Activated T-cell treated with anti-CD3 and anti-CD28 coated beads, Interleukin-2, amount 50 U/mL, for 48 hours (primary cell): ENCODE measurements at places on chromosomes 2 and 18.

- DNase-seq = no peak
Measured at GRCh38 chr2:227772932-227773331, 27.2 kb downstream of the SCYGR8 start.

DNA sequence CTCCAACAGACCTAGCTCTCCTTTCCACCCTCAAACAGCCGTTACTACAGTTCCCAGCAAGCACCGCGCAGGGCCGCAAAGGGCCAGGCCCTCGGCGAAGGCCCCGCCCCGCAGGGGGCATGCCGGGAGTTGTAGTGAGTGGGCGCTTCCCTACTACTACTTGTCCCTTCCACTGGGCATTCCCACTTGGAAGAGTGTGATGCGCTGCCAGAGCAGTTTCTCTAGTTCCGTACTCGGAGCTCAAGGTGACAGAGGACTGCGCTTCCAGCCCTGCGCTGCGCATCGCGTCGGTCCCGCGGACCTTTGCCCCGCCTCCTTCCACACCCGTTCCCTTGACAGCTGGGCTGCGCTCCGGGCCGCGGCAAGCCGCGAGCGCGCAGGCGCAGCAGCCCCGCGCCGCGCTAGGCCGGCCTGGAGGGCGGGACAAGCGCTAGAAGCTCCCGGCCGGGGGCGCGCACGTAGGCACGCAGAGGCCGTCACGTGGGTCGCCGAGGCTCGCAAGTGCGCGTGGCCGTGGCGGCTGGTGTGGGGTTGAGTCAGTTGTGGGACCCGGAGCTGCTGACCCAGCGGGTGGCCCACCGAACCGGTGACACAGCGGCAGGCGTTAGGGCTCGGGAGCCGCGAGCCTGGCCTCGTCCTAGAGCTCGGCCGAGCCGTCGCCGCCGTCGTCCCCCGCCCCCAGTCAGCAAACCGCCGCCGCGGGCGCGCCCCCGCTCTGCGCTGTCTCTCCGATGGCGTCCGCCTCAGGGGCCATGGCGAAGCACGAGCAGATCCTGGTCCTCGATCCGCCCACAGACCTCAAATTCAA lies at the start of gene VAPA:
Gene VAPA (plus strand): TSS at position 491 of the 808 bp plus-strand sequence. CDS start 241 bp downstream, at position 732.
- peak; percentile 95 for DNase-seq

- no peak for DNase-seq
Measured at GRCh38 chr2:178395941-178396570, 54.9 kb downstream of the PRKRA start.

DNA sequence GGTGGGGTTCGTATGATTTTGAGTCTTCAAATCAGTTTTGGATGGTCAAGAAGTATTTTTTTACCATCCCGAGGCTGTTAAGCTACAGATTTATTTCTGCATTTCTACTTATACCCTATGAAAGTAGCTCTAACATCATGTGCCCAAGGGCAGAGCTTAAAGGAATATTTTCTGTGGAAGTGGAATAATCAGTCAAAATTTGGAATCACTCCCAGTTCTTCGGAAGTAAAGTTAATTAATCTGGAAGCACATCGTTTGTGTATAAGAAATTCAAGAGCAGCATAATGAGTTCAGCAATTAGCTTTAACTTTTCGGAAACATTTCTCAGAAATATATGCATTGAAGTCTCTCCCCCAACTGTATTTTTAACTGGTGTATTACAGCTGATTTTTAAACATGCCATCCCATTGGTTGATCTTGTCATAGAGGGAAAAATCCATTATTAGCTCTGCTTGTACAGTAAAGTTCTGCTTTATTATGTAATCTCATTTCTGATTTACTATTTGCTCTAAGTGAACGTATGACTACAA lies 510.1 kb downstream of the DCC start:
- DNase-seq = no peak

- no peak for DNase-seq
Measured at GRCh38 chr18:22175346-22175745, 6.0 kb downstream of the GATA6 start.

GRCh38 chr18:1392046-1392445 lies 487.4 kb downstream of the ADCYAP1 start:
- no peak for DNase-seq

- DNase-seq = no peak
Measured at GRCh38 chr2:21262426-21262940, 138.7 kb downstream of the TDRD15 start.

- no peak for DNase-seq
Measured at GRCh38 chr18:70072678-70073077, 125.0 kb upstream of the CD226 start.

- DNase-seq = no peak
Measured at GRCh38 chr2:119224391-119225104, 914 bp downstream of the STEAP3 start.

DNA sequence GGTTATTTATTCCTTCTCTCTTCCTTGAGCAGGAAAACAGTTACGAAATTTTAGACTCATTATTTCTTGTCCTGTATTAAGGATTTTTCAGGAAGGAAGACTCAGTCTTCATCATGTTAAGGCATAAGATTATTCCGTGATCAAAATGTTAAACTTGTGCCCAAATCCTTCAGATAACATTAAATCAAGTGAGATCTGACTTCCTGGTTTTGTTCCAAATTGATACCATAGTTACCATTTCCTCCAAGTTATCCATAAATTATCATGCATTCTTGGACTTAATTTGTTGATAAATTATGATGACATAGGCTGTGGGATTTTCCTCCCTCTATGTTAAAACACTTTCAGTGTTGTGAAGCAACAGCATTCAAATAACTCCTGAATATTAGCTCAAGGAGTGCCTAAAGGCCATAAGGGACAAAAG lies 31.9 kb downstream of the EFEMP1 start:
- DNase-seq = no peak

DNA sequence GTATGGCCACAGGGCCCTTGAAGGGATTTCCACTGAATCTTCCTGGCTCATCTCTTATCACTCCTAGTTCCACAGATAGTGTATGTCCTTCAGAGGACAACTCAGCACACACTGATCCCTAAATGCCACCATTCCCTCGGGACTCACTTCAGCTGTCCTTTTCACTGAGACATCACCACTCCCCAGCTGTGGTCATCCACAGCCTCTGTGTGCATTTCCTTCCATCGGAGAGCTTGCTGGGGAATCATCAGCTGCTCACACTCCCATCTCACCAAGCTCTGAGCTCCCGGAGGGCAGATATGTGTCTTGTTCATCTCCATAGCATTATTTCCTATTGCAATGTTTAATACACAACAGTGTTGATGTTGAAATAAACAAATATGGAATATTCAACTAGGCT lies 759.5 kb downstream of the RNF144A start:
- DNase-seq = no peak

DNA sequence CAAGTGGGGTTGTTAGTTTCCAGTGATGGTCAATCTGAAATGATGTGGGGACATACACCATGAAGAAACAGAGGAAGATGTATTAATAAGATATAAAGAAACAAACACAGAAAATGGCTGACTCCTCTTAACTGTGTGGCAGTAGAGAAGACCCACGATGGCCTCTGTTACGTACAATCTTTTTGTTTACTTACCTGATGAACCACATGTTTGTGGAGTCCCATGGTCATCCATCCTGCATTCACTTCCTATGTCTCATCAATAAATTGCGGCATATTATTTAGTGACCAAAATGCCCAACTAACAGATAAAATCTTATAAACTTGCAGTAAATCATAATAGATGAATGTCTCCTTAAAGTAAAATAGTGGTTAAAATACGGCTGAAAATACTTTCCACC lies 740.1 kb upstream of the LINC00305 start:
- no peak for DNase-seq

DNA sequence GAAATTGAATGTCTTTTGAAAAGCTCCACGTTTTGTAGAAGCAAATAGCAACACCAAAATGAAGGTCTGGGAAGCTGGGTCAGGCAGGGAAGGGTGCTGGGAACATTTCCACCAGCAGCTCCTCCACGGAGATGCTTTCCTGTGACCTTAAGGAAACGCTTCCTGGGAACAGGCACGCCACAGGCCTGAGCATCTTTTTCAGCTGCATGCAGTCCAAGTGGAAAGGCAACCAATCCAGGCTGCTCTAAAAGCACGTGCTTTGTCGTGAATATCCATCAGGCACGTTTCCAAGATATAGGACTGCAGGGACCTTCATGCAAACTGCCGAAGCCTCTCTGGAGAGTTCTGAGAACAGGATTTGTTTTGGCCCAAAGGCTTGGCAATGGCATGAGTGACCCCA lies 109.3 kb downstream of the KLHL29 start:
- DNase-seq = no peak

GRCh38 chr2:157875641-157876065 lies 477 bp downstream of the ACVR1 start:
- peak; percentile 67 for DNase-seq

GRCh38 chr2:226600802-226601201 lies 198.8 kb downstream of the IRS1 start:
- DNase-seq = no peak

- DNase-seq = peak; percentile 94
Measured at GRCh38 chr2:231714639-231715498, 6.5 kb downstream of the PTMA start.

GRCh38 chr2:163182764-163183354 lies 344.3 kb upstream of the KCNH7 start:
- no peak for DNase-seq

DNA sequence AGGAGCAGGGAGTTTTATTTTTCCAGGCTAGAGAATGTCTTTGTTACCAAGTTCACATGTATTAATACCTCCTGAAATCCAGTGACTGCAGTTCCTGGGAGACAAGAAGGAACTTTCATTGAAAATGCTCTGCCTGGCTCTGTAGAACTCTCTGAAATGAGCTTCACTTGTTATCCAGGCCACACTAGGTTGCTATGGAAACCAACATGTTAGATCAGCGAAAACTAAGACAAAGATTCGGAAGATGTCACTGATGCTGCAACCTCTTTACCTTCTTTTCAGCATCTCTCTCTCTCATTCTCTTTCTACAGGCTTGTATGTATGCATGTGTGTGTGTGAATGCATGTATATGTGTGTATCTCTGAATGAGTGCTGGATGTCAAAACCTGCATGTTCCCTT lies 218.5 kb downstream of the TRIB2 start:
- no peak for DNase-seq

DNA sequence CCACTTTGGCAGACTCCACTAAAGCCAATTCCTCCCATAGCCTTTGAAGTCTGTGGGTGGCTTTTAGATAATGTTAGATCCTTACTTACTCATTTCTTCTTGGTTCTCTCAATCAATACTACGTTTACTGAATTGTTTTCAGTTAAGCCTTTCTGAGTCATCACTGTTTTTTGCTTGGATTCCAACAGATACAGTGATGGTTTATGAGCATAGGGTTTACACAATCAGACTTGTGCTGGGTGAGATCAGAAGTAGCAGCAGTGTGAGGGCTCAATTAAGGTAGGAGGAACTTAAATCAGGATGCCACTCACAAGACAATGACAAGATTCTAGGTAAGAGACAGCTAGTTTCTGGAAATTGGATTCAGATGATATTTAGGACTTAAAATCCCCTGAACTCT lies 297.7 kb upstream of the DOK6 start:
- no peak for DNase-seq

DNA sequence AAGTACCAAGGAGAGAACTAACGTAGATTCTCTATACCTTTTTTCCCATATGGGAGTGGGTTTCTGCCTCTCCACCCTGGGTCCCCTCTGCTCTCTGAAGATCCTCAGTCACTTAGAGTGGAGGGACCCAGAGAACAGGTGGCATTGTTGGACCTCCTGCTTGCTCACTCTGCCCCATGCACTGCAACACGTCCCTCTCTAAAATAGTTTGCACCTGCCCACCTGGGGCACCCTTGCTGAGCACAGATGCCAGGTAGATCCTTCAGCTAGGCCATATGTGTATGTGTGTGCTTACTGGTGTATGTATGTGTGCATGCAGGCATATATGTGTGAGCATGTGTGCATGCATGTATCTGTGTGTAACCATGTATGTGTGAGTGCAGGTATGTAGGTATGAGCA lies 2.2 kb downstream of the IL36RN start:
- no peak for DNase-seq

DNA sequence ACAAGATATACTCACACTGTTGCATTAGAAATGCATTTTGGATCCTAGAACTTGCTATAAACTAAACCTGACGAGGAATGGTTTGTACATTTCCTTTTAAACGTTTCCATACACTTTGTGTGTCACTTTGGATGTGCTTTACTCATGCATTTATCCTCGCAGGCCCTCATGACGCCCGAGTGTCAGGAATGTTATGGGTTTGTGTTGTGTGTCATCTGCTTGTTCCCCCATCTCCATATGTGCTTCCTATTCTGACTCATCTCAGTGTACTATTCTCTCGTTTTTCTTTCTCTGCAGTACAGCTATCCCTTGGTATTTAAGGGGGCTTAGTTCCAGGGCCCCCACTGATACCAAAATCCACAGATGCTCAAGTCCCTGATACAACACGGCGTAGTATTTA lies 121.5 kb upstream of the RASGRP3 start:
- no peak for DNase-seq

DNA sequence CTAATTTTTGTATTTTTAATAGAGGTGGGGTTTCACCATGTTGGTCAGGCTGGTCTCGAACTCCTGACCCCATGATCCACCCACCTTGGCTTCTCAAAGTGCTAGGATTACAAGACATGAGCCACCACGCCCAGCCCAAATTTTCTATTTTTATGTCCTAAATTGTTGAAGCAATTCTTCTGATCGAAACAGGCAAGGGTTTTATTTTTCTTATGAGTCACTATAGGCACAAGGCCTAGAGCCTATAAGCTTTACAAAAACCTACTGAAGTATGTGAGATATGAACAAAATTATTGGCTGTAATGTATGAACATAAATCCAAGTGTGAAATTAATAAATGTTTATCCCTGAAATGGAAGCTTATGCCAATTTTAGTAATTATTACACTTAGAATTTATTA lies 464.2 kb upstream of the NRP2 start:
- DNase-seq = no peak

- DNase-seq = no peak
Measured at GRCh38 chr2:36097022-36097421, 258.6 kb upstream of the CRIM1 start.

DNA sequence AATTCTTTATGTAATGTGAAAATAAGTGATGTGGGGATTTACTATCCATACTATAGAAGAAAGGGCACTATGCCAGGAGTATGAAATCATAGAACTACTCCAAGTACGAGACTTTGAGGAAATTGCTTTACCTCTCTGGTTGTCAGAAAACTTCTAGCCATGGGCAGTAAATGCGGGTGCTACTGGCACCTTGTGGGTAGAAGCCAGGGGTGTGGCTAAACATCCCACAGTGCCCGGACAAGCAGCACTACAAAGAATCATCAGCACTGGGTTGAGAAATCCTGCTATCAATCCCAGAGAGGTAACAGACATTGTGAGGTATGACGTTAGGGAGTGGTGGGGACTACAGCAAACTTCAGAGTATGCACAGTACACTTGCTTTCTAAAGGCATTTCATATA lies 453.5 kb upstream of the TNP1 start:
- DNase-seq = no peak
